Caudate nucleus (tissue), 63 donors: ENCODE measurements at places on chromosomes 3 and 15.

DNA sequence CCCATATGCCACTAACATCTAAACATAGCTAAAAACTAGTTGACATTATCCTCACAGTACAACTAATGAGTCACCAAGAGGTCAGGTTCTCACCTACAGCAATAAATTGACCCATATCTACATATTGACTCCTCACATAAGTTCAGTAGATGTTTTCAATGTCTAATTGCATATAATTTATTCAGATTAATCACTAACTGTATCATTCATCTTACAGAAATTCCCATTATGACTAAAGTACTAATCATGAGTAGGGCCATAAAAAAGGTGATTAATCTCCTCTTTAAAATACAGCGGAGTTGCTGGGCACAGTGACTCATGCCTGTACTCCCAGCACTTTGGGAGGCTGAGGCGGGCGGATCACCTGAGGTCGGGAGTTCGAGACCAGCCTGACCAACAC is 82.4 kb upstream of the ST3GAL6 start:
- DNase-seq: no peak

- DNase-seq: no peak
Measured at GRCh38 chr3:87002346-87002745, 11.4 kb upstream of the VGLL3 start.

- DNase-seq: no peak
Measured at GRCh38 chr3:110070161-110070916, 733.0 kb upstream of the DPPA4 start.

DNA sequence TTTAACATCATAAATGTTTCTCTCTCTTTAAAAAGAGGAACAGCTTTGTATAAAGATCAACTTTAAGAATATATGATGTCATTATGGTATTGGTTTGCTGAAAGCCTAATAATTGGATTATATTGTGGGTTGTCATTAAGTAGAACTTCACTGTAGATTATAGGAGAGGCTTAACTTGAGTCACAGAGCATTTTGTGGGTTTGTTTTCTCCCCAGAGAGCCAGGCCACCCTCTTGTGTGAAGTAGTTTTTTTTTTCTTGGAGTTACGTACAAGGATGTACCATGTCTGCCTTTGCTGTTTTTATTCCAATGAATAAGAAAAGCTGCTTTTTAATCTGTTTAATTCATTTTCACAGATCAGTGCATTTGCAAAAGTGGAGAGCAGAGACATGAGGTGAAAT is 354.8 kb upstream of the TBL1XR1 start:
- no peak for DNase-seq

- no peak for DNase-seq
Measured at GRCh38 chr3:106534206-106534605, 665.4 kb upstream of the CBLB start.

DNA sequence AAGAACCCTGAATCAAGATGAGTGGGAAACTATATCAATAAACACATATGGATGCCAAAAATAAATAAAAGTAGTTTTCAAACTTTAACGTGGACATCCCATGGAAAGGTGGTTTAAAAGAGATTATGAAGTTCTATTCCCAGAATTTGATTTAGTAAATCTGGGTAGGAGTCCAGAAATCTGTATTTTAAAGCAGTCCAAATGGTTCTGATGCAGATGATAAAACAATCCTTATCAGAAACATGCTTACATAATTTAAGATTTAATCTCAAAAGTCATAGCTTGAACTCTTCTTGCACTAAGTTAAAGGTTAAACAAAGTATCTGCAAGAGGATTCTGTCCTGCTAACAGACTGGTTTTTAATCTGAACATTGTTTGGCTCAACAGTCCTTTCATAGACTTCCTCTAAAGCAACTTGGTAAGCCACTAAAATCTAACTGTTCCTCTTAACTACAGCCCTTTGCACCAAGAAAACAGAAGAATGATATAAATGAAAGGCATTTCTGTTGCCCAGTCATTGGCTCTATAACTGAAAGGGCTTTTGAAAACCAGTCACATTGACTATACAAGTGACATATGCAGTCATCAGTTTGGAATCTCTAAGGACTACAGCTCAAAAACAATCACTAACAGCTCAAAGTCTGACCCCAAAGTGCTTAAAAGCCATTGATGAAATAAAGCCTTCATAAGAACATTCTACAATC is 23.4 kb upstream of the MAP4 start:
- no peak for DNase-seq
